CD4-positive, alpha-beta T cell treated with Interleukin-10 for 1 hour (primary cell): ENCODE measurements at places on chromosomes 2 and 18.

GRCh38 chr2:41851554-41851953 is 196.3 kb upstream of the PKDCC start:
- no peak for DNase-seq

- DNase-seq, result no peak
These were observed 218.2 kb upstream of the CELF4 start for GRCh38 chr18:37783771-37784170.

DNA sequence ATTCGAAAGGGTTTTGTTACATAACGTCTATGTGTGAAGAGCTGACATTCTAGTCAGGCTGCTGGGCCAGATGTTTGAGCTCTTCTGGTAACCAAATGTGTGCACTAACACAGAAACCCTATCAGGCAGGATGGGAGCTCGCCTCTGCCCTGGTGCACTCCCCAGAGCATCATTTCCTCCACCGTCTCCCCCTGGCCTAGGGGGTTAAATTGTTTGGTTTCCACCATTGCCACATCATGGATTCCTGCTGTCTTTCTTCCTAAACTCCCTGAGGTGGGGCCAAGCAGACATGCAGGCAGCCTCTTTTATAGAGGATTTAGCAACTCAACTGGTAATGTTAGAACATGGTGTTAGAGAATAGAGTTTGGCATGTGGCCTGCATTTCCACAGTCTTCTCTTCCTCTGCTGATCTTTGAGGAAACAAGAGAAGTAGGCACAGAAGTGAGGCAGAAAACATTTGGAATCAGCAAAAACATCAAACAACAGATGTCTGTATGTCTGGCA is 87.3 kb downstream of the ANTXR1 start:
- DNase-seq, result no peak

DNA sequence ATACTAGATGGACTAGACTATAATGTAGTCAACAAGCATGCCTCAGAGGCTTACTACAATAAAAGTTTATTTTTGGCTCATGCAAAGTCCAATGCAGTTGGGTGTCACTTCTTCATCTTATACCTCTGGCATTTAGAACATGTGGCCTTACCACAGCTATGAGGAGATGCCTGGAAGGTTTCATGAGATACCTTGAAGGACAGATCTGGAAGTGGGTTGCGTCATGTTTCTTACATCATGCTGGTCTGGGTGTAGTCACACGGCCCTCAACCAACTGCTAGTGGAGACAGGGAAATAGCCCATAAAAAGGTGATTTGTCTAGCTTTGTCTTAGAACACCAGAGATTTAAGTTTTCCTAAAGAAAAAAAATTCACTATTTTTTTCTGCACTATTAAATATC is 91.7 kb upstream of the MMADHC start:
- DNase-seq, result no peak

DNA sequence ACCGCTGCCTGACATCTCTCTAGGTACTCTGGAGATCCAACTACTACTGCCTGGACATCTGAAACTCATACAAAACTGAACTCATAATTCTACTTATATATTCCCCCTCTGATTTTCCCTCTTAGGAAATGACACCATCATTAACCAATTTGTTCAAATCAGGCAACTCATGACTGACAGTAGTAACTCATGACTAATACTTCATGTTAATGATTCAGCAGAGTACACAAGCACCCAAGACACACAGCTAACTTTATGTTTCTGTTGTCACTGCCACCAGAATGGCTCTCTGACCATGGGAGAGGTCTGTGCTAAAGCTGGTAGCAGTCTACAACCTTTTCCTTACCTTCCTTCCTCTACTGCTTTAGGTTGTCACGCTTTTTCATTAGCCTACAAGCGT is 91.1 kb downstream of the ITSN2 start:
- no peak for DNase-seq

GRCh38 chr2:18966131-18966530 is 376.8 kb upstream of the NT5C1B start:
- no peak for DNase-seq

DNA sequence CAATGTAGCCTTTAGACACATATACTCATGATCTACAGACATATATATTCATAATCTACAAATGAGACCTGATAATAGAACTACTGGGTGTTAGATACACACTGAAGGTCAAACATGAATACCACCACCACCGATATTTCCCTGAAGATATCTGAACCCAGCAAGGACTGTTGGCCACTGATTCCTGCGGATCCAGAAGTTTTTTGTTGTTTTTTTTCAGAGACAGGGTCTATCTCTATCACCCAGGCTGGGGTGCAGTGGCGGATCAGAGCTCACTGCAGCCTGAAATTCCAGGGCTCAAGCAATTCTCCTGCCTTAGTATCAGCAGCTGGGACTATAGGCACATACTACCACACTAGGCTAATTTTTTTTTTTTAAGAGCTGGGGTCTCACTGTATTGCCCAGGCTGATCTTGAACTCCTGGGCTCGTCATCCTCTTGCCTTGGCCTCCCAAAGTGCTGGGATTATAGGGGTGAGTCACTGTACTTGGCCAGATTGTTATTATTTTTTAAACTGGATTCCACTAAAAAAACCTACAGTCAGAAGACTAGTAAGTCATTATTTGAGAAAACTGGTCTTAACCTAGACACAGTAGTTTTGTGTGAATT is 1.8 kb downstream of the METTL5 start:
- DNase-seq, result no peak

GRCh38 chr2:239246723-239247122 is 154.1 kb downstream of the HDAC4 start:
- DNase-seq, result no peak

GRCh38 chr2:26299471-26300101 is 46.4 kb upstream of the SELENOI start:
- DNase-seq, result peak; percentile 40

DNA sequence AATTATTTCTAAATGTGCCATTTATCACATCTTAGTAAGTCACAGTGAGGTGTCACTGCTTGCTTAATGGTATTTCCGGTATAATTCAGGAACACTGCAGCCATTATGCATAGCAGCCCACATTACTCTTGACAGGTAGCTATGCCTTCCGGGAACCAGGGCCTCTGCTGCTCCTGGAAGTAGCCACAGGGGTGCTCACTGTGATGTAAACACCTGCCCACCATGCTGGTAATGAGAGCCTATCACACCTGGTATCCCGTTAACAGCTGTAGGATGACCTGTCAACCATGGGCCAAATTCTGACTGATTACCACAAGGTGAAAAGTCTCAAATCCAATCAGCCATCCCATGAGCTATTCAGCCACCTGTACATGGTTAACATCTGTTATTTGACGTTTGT is 647.0 kb upstream of the NXPH2 start:
- DNase-seq, result no peak

DNA sequence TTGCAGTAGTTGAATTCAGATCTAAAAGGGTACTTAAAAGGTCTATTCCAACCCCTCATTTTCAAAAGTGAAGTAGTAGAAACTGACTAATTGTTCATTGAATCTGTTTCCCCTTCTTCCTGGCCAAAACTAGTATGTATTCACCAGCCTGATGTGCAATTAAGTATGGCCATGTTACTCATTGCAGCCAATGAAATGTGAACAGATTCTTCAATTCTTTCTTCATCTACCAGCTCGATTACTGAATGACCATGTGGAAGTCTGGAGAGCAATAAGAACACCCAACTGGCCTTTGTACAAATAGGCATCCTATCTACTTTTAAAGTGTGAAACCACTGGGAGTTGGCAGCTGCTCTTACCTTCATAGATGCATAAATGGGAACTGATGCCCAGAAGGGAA is 449.0 kb upstream of the ID2 start:
- DNase-seq, result no peak
